NCI-H82 (cell line): ENCODE measurements at places on chromosomes 2 and 18.

DNA sequence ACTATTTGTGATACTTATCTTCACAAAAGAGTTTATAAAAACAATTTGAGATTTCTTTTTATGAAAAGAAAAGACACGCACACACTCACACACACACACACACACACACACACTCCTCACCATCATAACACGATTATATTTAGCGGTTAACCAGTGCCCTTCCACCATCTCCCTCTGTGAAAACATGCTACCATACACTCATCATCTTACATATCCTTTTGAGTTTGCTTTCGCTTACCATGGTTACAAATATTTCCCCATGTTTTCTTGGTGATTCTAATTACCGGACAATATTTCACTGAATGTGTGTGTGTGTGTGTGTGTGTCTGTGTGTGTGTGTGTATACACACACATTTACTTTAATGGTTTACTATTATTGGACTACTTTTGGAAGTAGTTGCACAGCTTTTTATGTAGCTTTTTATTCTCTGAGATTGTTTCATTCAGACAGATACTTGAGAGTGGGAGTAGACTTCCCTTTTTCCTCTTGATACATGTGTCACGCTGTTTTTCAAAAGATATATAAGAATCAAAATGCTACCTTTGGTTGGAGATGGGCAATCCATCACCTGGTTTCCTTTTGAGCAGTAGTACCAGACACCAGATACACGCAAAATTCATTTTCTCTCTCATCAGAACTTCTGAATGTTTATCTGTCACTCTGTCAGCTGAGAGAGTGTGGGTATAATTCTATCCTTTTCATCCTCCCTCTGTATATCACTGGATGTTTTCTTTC lies 138.1 kb downstream of the SETBP1 start:
- no peak for DNase-seq

DNA sequence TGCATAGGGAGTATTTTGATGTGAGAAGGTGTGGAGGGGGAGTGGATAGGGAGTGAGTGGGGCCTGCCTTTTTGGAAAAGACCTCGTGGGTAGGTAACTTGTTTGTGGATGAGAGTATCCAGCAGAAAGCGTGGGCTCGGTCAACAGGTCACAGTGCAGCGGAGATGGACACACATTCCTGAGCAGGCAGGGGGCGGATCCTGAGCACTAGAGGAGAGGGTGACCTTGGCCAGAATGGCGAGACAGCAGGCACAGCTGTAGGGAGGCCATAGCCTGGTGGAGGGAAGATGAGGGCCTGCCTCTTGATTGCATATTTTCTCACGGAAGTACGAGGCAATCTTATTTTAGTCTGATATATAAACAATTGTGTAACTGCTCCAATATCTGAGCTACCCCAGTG lies 3.6 kb upstream of the MC2R start:
- DNase-seq, result no peak

DNA sequence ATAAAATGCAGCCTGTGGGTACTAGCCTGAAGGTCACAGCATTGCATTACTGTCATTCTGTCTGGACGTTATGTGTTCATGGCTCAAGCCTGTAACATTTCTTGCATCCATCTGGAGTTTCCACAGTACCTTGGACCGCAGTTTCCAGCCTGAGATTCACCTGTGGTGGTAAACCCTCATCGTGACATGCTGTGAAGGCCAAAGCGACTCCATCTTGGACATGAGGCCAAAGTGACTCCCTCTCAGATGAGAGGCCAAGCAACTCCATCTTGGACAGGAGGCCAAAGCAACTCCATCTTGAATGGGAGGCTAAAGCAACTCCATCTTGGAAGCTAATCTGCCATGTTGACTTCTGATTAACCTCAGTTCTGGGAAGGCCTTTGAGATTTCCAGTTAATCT lies 257.7 kb upstream of the MYT1L start:
- DNase-seq, result no peak

DNA sequence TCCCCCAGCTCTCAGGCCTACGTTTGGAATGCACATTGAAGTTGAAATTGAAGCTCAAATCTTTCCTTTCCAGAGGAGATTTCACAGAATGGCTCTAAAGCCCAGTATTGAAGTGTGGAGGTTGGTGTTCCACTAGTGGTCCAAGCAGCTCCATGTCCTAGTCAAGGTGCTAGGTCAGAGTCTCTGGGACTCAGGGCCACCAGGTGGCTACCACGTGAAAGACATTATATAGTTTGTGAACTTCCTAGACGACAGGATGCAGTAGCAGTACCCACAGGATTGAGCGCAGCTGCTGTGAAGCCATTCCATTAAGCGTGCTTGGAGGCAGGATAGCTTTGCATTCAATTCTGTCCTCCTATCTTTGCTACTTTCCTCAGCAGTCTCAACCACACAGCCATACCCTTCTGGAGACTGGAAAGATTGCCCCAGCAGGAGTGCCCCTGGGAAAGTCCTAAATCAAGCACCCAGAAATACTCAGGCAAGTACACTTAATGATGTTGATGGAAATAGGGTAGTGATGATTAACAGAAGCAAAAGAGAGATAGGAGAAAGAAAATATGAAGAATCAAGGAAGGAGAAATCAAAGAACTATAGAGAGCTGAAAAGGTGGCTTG lies 4.7 kb upstream of the TGFA start:
- DNase-seq, result peak; percentile 13
